Type B pancreatic cell (in vitro differentiated cells): ENCODE measurements at places on chromosomes 2 and 18. TPM values are rescaled to one million over a fixed set of nuclear protein-coding genes. Genes with fewer than 3 reads are reported as not detected.

Gene AGXT
- 0.51 and 1.00 TPM in 2 replicates for total RNA-seq

Gene LYPD1
- total RNA-seq, result 8.2 and 33.9 TPM in 2 replicates

Gene RIT2
- total RNA-seq, result not detected in 2 replicates

Gene PXDN
- 58.4 and 150 TPM in 2 replicates for total RNA-seq

Gene CRACDL
- total RNA-seq, result 6.2 and 9.6 TPM in 2 replicates
